ENCODE measurements at places on chromosomes 7 and 10.

DNA sequence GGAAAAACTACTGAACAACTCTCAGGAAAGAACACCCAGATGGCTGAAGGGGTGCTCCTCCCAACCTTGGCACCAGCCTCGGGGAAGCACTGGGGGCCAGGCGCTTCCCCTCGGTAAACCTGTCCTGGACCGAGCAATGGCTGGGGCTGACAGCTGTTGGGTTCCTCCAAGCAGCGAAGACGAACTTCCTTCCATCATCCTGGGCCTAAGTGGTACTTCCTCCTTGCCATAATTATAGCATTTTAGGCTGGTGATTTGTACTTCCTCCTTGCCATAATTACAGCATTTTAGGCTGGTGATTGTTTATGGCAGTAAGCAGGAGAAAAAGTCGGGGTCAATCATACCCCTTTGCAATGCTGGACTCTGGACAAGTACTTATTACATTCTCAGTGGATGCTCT is 69.3 kb downstream of the MYOF start:
- DNase-seq = no peak

- no peak for DNase-seq
These were observed 64.9 kb upstream of the MYO3A start for GRCh38 chr10:25869067-25869591.

DNA sequence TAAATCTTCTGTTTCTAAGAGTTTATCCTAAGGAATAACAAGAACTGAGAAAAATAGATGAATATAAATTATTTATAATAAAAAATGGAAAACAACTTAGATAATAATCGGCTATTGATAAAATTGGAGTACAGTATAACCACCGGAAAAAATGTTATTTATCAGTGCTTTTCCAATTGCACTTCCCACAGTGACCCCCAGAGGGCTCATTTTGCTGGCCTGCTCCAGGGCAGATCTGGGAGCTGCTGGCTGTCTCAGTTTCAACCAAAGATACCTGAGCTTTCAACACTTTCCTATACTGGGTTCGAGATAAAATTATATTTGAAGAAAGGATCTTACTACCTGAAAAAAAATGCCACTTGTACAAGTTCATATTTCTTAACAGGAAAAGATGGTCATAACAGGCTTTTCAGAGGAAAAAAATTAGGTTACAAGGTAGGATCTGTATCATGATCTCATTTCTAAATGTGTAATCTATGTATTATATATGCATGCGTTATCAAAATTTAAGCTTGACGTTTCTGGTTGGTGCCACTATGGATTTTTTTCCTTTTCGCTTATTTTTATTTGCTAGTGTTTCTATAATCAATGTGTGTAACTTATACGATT is 165.7 kb downstream of the NPSR1 start:
- peak; percentile 28 for DNase-seq

- no peak for DNase-seq
These were observed 138.1 kb upstream of the TCF7L2 start for GRCh38 chr10:112811741-112812551.

DNA sequence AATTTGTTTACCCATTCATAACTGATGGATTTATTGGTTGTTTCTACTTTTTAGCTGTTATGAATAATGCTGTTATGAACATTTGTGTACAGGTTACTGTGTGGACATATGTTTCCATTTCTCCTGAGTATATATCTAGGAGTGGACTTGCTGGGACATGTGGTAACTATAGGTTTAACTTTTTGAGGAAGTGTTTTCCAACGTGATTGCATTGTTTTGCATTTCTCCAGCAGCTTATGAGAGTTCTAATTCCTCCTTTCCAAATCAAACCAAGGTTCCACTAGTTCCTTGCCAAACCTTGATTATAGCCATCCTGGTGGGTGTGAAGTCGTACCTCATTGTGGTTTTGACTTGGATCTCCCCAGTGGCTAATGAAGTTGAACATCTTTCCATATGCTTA is 2.6 kb upstream of the PRF1 start:
- DNase-seq = no peak

Measured in T-cell (primary cell).